ENCODE measurements at places on chromosomes 5 and 9.

DNA sequence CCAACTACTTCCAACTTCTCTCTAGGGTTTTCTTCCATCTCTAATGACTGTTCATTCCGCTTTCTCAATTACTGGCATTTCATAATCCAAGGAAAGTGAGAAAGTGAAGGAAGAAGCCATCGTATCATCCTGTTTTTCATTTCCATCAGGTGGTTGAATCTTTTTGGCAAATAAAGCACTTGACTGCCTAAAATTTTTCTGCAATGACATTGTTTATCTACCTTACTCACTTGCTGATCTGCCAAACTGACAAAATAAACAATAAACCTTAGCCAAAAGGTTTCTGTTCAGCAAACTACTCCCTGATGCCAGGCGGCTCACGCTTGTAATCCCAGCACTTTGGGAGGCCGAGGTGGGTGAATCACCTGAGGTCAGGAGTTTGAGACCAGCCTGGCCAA, 18.4 kb downstream of the FNBP1 start:
- no peak for DNase-seq

- DNase-seq: peak; percentile 94
Measured at GRCh38 chr9:114718801-114719221, 36.8 kb upstream of the TEX48 start.

- no peak for DNase-seq
Measured at GRCh38 chr5:111532886-111533582, 20.7 kb upstream of the STARD4 start.

DNA sequence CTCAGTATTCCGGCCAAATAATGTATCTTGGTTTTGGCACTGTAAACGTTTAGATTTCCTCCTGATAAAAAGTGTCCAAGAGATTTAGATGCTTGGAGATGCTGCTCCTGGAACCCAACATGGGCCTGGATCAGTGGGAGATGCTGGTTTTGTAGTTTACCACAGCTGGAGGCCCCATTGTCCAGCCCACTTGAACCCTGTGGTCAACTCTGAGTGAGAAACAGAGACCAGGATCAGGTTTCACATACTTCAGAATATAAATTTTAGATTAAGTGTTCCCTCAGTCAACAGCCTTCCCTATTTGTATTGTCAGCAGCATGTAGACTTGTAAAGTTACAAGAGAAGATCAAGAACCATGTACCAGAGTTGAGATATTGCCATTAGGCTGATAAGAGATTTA, 144.7 kb upstream of the C9orf72 start:
- DNase-seq: no peak

GRCh38 chr5:65128226-65128625, 353.5 kb downstream of the ADAMTS6 start:
- DNase-seq: no peak

DNA sequence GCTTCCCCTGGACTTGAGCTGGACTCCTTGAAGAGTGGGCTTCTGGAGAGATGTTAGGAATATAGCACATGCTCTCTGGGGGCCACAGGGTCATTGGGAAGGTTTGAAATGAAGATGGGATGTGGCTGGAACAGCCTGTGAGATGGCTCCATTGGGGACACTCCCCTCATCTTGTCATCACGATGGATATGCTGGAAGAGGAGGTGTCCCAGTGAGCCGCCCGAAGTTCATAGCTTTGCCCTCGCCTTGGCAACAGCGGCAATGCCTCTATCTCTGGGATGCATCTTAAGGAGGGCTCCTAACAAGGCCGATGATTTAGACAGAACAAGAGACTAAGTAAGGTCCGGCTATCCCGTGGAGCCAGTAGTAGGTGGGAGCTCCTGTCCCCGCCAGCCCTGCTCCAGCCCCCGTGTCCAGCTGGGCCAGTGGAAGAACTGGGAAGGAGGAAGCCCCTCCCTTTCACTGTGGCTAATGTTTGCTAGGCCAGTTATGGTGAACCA, 23.9 kb downstream of the AMBP start:
- no peak for DNase-seq

- DNase-seq: no peak
Measured at GRCh38 chr5:2256691-2257280, 374.1 kb upstream of the IRX4 start.

- peak; percentile 80 for DNase-seq
Measured at GRCh38 chr5:16617274-16617968, 624 bp upstream of the RETREG1 start.

- no peak for DNase-seq
Measured at GRCh38 chr5:109028608-109029299, 281.1 kb downstream of the FER start.

- DNase-seq: no peak
Measured at GRCh38 chr9:116935149-116935897, 248.2 kb downstream of the TRIM32 start.

DNA sequence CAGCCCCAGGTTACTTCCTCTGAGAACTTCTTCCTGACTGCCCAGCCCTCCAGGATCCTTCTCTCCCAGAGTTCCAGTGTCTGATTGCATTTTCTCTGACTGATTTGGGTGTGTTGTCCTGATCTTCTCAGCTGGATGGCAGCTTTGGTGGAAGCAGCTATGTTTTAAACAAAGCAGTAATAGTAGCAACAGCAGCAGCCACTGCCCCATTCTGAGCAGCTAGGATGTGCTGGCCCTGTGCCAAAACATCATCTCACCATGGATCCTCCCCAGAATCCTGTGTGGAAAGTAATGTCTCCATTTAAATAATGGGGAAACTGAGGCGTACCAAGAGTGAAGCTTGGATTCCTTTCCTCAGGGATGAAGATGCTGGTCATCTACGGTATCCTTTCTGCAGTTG, 46.4 kb upstream of the PSD2 start:
- no peak for DNase-seq

DNA sequence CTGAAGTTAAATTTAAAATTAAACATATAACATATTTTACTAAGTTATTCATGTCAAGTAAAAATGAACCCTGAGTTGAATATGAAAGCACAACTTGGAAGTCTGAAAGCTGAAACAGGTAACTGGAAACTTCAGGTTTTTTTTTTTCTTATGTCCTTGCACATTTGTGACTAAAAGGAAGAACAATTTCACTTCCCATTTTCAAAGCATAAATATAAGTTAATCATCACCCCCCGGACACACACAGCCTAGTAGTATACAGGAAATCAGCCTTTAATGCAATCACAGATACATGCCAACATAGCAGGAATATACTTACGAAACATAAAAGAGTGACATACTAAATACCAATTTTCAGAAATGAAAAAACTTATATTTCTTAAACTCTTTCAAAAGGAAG, 225.9 kb downstream of the RFX3 start:
- no peak for DNase-seq

- DNase-seq: no peak
Measured at GRCh38 chr9:16147726-16148125, 594.9 kb downstream of the CCDC171 start.

DNA sequence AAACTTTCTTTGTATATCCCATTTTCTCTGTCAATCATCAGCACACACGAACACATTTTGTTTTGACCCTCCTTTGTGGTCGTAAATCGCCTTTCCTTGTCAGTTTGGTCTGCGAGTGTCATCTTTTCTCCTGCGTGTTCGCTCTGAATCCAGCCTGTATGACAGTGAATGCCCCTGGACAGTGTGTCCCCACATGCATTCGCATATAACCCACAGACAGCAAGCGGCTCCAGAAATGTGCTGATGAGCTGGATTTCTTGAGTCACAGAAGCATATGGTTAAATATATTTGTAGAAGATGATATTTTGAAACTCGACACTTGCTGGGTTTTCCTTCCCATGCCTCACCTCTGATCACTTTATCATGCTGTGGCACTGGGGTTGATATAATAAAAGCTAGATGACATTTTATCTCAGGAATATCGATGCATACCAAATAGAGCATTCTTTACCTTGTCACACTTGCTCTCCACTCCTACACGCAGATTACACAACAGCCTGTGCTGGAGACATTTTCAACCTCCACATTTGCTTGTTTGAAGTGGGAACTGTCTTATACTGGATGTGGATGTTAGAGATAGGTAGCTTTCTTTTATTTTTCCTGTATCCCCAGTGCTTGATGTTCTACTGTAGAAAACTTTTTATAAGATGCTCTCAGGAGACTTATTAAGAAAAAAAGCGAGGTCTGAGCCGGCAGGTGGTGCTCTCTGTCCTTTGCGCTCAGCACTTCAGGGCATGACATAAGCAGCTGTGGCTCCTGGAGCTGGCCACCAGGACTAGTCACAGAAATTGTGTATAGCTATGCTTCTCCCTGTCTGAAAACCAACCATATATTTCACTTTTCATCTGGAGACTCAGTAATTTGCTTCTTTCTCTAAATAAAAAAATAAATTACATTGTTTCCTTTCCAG, 215.1 kb downstream of the SH3GL2 start:
- DNase-seq: no peak

DNA sequence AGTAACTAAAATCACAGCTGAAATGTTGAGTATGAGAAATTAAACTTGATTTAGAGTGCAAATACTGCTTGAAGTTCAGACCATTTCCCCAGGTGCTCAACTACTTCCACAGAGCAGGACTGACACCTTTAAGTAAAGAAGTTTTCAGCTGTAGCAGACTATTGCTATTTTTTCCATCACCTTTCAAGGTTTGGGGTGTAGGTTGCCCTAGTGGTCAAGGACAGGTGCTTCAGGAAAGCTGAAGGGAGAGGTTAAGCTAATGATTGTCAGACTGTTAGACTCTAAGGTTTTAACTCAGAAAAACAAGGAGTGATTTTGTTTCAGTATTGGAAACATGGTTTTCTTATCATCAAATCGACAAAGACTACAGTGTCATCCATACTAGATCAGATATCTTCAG, 162.1 kb downstream of the CCDC192 start:
- no peak for DNase-seq

GRCh38 chr9:13411791-13412190, 132.3 kb upstream of the MPDZ start:
- no peak for DNase-seq

- DNase-seq: no peak
Measured at GRCh38 chr5:52560366-52560765, 227.3 kb upstream of the ITGA1 start.

- no peak for DNase-seq
Measured at GRCh38 chr9:136335296-136336155, 8.2 kb downstream of the GPSM1 start.

DNA sequence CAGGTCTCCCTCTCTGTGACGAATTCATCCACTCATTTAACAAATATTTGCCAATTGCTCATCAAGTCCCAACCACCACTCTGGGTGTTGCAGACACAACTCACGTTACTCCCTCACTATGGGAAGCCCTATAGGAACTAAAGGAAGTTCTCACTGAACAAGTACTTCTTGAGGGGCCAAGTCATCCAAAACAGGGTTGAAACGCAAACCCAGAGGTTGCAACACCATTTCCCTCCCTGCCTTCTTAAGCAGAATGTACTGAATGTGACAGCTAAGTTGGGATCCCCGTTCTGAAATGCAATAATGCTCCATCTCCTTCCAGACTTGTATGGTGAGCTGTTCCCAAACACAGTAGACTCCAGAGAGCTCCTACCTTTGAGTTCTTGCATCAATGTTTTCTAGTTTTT, 34.3 kb downstream of the EPB41L4B start:
- DNase-seq: no peak

DNA sequence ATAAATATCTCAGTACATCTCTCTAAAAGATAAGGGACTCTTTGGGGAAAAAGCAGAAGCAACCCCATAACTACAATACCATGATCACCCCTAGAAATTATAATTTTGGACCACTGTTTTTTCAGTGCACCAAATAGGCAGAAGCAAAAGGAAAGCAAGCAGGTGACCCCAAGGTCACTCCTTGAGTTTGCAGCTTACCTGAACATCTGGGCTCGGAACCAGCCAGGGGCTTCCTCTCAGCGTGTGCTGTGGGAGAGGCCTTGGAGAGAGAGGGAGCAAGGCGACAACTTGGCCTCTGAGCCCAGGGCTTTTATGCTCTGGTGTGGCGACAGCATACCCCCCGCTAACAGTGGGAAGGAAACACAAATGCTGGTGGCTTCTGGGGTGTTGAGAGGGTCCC, 16.8 kb downstream of the BNIP1 start:
- no peak for DNase-seq

GRCh38 chr9:89994988-89995613, 390.3 kb downstream of the GADD45G start:
- DNase-seq: no peak

DNA sequence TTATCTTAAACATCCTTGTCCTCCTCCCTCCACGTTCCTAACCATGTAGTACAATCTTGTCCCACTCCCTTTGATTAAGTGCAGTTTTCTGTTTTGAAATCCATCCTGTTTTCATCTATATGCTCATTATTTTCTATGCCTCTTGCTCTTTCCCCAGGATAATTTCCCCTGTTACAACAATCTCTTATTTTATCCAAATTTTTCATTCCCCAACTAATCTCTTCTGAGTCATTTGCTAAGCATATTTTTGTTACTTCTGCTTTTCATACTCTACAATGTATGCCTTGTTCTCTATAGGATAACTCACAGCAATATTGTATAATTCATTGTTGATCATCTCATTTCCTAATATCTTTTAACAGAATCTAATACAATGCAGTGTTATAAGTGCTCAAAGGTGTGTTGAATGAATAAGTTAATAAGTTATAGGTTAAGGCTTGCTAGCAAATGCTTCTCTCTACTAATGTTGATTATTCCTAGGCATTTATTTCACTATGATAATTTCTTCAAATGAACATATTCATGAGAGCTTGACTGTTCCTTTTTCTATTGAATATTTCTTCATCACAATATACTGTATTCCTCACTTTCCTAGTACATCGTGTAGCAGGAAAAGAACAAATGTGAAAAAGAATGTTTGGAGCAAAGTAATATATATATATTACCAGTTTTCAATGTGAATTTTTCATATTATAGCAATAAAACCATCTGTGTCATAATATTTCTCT, 1.5 kb downstream of the OMD start:
- no peak for DNase-seq

DNA sequence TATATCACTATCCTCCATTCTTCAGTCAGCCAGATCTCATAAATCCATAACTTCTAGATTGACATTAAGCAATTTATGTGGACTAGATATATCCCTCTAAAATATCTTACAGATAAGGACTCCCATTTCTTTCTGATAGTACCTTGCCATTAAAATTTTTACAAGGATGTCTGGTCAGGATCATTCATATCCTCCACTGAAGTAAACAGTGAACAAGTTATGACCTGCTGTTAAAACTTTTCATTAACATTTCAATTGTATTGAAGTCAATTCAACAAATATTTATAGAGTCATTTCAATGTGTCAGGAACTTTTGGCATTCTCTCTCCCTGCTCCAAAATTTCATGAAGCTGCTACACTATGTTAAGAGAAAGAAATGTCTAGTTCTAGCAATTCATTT, 1159.6 kb downstream of the CDH12 start:
- no peak for DNase-seq

DNA sequence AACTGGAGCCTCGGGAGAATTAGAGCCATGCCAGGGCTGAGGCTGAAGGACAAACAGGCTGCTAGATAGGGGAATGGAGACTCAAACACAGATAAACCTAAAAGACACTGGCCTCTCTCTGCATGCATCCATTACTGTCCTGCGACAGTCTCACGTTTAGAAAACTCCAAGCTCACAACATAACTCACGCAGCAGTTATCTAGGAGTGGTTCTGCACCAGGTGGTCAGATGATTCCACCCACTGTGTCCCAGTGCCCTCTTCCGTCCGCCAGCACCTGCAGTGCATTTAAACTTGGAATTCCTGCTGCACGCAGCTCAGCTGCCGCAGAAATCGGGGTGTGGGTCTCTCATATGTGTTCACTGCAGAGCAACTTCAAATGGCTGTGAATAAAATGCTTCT, 272.6 kb upstream of the IRX2 start:
- peak; percentile 9 for DNase-seq
